ENCODE measurements at places on chromosomes 5 and 9.

DNA sequence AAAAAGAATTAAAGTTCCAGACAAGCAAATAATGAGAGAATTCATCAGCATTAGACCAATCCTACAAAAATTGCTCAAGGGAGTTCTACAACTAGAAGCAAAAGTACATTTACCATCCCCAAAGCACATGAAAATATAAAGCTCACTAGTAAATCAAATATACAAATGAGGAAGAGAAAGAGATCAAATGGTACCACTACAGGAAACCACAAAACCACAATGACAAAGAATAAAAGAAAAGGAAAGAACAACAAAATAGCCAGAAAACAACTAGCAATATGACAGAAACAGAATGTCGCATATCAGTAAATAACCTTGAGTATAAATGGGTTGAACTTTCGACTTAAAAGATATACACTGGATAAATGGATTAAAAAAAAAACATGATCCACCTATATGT lies 739.0 kb downstream of the DTWD2 start:
- no peak for DNase-seq

- DNase-seq = no peak
These were observed 262.6 kb downstream of the COX7C start for GRCh38 chr5:86880344-86880743.

- DNase-seq = no peak
These were observed 14.4 kb downstream of the ADAMTS19 start for GRCh38 chr5:129474544-129474943.

- no peak for DNase-seq
These were observed at the start of gene NRARP for GRCh38 chr9:137302118-137302448. Gene NRARP (minus strand): TSS chr9:137302271. CDS start chr9:137301928, 343 bp downstream.

- no peak for DNase-seq
These were observed 241.8 kb downstream of the GAS1 start for GRCh38 chr9:86705490-86705889.

DNA sequence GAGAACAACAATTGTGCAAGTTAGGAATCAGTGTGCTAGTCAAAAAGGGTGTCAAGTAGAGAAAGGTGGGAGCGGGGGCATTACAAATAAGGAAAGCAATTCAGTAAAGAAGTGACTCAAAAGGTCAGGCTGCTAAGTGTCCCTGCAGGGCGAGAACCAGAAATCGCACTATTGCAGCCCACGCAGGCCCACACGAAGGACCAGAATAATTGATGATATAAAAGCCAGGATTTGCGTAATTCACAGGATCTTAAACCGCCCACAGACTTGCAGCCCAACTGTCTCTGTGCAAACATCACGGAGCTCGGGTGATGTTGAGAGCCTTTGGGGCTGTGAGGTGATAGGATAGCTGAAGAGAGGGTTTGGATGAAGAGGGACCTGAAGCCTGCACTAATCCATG lies 349.0 kb downstream of the BRINP1 start:
- no peak for DNase-seq

GRCh38 chr9:90058182-90058763 lies 453.5 kb downstream of the GADD45G start:
- no peak for DNase-seq

- DNase-seq = no peak
These were observed 48.4 kb downstream of the GPR21 start for GRCh38 chr9:123081824-123082223.

DNA sequence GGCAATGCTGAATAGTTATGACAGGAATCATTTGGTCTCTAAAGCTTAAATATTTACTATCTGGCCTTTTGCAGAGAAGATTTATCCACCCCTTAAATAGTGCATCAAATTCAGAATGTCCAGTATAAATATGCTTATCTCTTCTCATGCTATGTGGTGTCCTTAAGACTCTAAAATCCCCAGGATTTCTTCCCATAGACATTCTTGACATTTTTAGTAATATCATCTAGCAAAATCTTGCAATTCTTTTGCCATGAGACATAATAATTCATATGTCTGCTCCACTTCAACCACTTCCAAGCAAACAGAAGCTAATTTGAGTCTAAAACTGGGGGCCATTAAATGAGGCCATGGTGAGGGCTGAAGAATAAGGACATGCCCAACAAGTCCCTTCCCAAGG lies 1923.4 kb upstream of the CDH9 start:
- no peak for DNase-seq

GRCh38 chr9:127424676-127424999 lies 456 bp downstream of the ZNF79 start:
- no peak for DNase-seq

GRCh38 chr5:94473936-94474335 lies 144.5 kb downstream of the KIAA0825 start:
- DNase-seq = no peak

DNA sequence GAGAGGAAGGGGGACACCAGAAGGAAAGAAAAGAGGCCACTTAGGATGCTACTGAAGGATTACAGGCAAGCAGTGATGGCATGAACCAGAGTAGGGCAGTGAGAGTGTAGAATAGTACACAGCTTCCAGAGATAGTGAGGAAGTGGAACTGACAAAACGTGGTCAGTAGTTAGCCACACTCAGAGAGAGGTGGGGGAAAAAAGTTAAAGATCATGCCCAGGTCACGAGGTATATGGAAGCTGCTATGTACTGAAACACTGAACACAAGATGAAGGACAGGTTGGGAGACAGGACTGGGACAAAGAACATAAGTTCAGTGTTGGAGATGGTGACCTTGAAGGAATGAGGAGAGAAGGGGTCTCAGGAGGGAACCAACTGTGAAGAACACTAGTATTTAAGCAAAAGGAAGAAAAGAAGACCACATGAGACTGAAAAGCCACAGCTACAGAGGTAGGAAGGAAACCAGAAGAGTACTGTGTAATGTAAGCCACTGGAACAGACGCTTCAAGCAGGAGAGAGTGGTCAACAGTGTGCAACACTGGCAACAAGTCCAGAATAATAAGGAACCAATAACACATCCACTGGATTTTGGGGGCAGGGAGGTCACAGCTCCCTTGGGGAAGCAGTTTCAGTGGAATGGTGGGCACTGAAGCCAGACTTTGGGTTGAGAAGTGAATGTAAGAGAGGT lies 45.5 kb downstream of the ELL2 start:
- no peak for DNase-seq

- no peak for DNase-seq
These were observed 166.4 kb downstream of the CDH6 start for GRCh38 chr5:31359839-31360238.

- no peak for DNase-seq
These were observed 17.0 kb downstream of the PCDH1 start for GRCh38 chr5:141861194-141861593.

- DNase-seq = no peak
These were observed 55.0 kb downstream of the WWC1 start for GRCh38 chr5:168346417-168346816.

DNA sequence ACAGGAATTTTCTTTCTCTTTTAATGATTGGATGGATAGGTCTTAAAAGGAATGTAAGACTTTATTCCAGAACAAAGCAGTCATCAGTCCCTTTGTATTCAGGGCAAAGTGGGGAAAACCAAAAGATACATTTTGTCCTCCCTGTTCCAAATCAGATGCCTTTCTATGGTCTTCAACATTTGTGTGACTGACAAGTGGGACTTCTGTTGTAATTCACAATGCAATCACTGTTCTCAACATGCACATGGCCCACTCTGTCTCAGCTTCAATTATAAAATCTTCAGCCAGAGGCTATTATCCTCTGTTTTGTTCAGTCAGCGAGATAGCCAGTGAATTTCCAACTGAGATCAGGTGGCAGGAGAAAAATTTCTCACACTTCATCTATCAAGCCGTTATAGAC lies 95.5 kb upstream of the ERBIN start:
- no peak for DNase-seq

DNA sequence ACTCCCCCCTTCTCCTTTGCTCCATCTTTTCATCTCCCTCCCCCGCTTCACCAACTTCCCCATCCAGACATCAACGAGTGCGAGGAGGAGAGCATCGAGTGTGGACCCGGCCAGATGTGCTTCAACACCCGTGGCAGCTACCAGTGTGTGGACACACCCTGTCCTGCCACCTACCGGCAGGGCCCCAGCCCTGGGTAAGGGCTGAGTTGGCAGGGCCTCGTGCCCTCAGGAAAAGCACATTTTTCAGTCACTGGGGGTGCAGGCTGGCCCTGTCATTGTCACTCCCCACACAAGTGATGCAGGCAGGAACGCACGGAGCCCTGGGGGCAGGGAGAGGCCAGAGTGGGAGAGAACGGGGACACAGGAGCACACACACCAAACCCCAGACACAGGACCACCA lies 12.4 kb upstream of the ASS1 start:
- no peak for DNase-seq

DNA sequence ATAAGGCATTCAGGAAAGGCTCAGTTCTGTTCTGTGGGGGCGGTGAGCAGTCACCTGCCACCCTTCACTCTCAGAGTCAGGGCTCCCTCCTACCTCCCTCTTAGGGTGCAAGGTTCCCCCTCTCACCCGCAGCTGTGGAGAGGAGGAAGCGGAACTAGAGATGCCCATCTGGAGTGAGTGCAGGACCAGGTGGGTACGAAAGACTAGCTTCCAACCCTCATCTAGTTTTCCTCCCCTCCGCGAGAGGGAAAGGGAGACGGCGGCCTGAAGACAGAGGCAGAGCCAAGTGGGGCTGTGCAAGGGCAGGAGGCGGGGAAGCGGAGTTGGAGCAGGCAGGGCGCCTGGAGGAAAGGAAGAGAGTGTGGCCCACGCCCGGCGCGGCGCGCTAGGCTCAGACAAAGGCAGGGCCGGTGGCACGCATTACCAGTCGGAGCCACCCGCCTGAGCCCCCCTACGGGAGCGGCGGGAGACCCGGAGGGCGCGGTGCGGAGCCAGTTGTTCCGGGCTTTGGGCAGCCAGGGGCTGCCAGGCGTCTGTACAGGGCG lies 7.3 kb downstream of the PRR7 start:
- no peak for DNase-seq

DNA sequence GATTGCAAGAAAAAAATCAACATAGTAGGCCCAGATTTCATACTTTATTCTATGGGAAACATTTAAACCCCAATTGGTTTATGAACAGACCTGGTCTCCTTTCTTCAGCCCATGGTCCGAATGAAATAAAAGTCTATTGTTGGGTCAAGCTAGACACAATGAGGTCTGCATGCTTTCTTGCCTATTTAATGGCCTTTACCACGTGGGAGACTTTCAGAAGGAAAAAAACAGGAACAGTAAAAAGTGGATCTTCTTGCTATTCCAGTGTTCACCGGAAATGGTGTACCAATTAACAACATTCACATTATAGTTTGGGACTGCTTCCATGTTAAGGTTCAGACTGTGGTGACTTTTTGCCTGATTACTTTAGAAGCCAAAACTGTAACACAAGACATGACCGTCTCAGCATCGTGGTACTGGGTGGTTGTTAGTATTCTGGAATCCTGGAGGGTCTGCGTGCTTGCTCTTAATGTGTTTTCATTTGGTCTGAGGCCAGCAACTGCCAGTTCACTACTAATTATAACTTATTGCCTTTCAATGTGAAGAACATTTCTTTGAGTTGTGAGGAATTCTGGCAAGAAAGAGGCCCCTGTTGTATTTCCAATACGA lies 85.4 kb upstream of the PRRC1 start:
- no peak for DNase-seq

DNA sequence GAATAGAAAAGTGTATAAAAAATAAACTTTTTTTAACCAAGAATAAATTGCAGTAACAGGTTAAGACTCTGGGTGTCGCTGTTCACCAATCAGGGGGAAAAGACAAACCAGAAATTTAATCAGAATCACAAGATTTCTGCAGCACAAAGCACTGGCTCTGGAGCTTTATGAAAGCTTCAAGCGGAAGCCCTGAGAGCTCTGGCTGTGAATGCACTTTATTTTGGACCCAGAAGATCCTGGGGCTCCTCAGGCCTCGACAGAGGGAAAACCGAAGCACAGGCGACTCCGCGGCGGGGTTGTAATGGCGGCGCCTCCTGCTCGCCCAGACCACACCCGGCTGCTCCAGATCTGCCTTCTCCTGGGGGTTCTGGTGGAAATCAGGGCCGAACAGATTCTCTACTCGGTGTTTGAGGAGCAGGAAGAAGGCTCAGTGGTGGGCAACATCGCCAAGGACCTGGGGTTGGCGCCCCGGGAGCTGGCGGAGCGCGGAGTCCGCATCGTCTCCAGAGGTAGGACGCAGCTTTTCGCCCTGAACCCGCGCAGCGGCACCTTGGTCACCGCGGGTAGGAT lies at the start of gene PCDHGA4:
PCDHGA4 (plus strand) TSS at position 122 of the 570 bp plus-strand sequence; CDS start at position 209, 87 bp downstream.
- no peak for DNase-seq

DNA sequence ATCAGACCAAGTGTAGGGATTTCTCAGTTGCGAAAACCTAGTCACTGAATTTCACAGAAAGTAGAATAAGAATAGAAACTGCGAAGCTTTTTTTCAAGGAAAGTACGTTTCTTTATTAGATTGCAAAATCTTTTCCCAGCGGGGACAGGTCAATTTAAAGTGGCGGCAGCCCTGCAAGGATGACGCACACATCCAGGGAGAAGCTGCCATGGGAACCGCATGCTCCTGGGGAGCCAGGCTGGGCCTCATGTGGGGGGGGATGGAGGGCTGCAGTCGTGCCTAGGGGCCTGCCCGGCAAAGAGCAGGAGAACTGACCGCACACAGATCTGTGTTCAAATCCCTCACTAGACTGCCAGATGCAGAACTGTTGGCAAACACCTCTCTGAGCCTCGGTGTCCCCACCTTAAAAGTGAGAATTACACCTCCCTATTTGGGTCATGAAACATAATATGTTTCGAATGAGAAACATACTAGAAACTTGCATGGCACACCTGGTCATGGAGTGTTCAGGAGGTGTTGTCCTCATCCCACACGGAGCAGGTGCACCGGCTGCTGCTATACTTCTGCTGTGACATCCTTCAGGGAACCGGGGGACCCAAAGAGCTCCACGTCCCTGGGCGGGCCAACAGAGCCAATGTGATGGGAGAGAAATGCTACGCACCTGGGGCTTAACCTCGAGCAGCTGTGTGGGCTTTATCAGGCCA lies 127.8 kb upstream of the PHYKPL start:
- no peak for DNase-seq

DNA sequence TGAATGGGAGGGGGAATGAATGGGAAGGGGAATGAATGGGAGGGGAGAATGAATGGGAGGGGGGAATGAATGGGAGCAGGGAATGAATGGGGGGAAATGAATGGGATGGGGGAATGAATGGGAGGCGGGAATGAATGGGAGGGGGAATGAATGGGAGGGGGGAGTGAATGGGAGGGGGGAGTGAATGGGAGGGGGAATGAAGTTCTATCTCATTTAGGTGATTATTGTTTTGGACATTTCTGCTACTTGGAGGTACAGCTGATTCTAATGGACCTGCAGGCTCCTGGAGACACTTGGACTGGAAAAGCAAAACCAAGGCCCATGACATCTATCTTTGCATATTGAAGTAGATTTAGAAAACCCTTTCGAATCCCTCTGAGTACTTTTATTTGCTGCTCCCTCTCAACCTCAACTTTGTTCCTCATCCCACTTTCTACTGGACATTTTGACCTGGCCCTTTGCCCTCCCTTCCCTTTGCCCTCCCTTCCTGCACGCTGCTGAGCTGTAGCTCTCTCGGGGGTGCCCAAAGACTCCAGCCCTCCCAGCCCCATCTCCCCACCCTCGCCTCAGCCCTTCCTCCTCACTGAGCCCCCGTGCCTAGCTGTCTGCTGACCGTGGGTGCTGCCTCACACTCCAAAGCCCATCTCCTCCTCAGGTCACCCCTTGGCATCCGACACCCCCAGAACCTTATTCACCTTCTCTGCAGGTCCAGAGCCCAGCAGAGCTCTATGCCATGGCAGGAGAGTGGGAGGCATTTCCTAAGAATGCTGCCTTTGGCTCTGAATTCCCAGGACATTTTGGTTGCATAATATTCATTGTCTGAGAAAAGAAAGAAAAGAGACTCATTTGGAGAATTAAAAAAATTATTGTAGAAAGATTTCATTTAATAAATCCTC lies 19.9 kb upstream of the LPCAT1 start:
- DNase-seq = no peak

GRCh38 chr5:166074582-166075481 lies 2216.6 kb upstream of the WWC1 start:
- no peak for DNase-seq

- no peak for DNase-seq
These were observed 28.9 kb downstream of the HSPB3 start for GRCh38 chr5:54484219-54484894.
